C1 segment of cervical spinal cord (tissue), 14 donors: ENCODE measurements at places on chromosomes 5 and 9.

DNA sequence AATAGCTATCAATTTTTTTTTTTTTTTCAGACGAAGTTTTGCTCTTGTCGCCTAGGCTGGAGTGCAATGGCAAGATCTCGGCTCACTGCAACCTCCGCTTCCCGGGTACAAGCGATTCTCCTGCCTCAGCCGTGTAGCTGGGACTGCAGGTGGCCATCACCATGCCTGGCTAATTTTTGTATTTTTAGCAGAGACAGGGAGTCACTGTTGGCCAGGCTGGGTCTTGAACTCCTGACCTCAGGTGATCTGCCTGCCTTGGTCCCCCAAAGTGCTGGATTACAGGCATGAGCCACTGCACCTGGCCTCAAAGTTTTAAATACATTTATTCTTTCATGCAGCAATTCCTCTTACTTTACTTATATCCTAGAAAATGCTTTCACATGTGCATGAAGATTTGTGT lies 17.6 kb downstream of the TRIM14 start:
- DNase-seq: no peak

DNA sequence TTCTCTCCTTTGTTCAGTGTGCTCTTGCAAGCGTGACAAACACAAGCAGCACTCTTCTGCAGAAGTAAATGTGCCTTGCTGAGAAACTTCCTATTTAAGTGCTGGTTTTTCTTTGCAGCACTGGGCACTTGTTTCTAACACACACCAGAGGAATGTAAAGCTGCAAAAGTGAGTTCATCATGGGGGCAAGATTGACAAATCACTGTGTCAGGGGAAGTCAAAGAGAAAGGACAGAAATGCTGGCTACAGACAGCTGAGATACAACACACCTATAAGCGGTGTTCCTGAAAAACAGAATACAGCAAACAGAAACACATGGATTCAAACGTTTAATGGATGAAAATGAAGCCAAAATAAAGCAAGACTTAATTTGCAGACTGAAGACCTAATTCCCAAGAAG lies 19.6 kb downstream of the ROR2 start:
- DNase-seq: no peak

GRCh38 chr9:3224931-3225330 lies 300.9 kb downstream of the RFX3 start:
- DNase-seq: no peak

DNA sequence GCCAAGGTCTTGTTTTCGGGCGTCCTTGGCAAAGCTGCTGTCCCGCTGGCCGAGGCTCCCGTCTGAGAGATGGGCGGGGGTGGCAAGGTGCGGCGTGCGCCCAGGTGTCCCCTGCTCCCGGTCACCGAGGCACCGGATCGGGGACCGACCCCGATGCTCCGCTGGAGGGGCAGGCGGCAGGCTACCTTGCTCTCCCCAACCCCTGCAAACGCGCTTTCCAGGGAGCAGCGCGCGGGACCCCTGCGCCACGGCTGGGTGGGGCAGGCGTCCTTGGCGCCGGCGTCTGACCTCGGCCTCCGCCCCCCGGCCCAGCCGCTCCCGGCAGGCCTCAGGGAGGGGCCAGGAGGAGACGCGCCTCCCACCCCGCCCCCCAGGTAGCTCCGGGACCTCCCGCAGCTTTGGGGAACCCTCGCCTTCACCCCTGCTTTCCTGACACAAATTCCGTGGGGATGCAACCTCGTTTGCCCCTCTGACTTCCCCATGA lies 551 bp downstream of the N4BP3 start:
- no peak for DNase-seq

GRCh38 chr5:23035555-23036090 lies 182.5 kb upstream of the CDH12 start:
- DNase-seq: no peak

DNA sequence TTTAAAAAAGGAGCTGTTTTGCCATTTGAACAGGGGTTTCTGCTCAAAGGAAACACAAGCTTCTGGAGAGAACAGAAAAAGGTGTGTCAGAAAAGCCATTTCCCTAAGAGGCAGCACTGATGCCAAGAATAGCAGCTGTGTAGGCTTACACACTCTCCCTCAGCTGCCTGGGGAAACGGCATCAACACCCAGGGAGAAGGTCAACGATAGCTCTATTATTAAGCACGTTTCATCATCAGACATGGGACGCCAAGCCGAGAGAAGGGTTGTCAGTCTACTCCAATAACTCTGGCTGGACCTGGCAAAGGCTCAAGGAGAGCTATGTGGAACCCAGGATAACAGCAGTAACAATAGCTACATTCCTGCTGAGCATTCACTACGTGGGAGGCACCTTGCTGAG lies 314.2 kb downstream of the CDK5RAP2 start:
- DNase-seq: no peak

- DNase-seq: no peak
Measured at GRCh38 chr5:76604838-76605237, 18.4 kb downstream of the F2RL2 start.

DNA sequence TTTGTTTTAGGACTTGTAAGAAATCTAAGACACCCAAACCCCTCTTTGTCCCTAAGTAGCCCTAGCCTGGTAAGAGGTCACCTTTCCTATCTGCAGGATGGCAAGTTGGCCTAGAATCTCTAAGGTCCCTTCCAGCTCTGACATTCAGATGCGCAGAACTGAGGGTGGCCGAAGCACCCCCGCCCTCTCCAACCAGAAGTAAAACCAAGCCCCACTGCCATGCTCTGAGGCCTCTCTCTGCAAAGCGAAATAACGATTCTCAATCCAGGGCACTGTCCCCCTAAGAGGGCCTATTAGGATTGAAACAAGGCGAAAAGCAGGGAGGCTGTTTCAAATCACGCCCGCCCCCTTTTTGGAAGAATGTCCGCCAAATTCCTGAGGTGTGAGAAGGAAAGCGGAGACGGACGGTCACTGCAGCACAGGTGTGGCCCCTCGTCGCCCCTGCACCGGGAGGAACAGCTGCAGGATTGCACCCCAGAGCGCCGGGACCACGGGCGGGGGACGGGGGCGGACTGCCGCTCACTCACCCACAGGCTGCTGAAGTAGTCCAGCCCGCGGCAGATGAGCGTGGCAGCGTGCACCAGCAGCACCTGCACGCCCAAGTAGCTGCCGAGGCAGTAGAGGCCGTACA lies 824 bp downstream of the TMEM245 start:
- no peak for DNase-seq
